ENCODE measurements at places on chromosomes 7 and 10.

GRCh38 chr7:73715648-73716317 is 3.7 kb downstream of the STX1A start:
- peak; percentile 54 for ATAC-seq

DNA sequence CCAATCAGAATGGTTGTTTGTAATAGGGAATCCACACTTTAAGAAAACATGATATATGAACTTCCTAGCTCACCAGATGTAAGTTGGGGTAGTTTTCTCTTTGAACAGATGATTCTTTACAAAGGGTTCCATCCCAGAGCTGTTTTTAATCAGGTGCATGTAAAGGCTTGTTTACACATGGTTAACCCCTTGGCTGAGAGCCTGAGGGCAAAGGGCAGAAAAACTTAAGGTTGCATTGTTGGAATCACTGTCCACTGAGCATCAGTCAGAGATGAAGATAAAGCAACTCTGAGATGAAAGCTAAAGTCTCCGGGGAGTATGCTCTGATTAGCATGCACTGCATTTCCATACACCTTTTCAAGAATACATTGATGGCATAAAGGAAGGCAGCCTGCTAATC is 518.2 kb downstream of the SORCS3 start:
- no peak for ATAC-seq

DNA sequence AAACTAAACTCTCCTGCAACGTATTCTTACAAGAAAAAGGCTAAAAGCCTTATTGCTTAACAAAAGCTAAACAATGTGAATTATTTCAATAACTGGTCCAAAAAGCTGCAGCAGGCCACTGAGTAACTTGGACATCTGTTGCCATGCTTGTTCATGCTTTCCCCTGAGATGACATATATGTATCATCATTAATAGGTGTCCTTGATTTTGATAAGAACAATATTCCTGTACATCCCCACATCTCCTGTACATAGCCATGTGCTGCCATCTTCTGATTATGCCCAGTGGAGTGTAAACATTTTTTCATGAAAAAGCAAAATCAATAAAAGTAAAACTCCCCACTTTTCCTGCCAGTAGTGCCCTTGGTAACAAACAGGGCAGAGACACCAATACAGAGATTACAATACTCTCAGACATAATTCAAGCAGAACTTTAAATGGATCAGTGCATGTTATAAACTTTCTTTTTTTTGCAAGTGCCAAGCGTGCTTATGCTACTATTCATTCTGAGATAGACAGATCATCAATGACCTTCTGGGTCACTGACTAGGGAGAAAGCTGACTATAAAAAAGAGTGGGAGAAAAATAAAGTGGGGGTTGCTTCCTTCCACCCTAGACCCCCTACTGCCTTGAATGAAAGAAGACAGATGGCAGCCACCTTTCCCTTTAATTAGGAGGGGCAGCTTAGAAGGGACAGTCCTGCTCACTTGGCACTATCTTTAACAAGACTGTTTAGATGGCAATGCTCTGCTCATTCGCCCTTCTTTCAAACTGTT is 205.5 kb upstream of the KLF14 start:
- no peak for ATAC-seq

- ATAC-seq, result no peak
These were observed 112.3 kb upstream of the PHYHIPL start for GRCh38 chr10:59064080-59064692.

GRCh38 chr10:87054373-87055295 is 34.5 kb downstream of the FAM25A start:
- ATAC-seq, result peak; percentile 62

- ATAC-seq, result peak; percentile 62
These were observed 40.7 kb downstream of the ATE1 start for GRCh38 chr10:121886997-121887622.

DNA sequence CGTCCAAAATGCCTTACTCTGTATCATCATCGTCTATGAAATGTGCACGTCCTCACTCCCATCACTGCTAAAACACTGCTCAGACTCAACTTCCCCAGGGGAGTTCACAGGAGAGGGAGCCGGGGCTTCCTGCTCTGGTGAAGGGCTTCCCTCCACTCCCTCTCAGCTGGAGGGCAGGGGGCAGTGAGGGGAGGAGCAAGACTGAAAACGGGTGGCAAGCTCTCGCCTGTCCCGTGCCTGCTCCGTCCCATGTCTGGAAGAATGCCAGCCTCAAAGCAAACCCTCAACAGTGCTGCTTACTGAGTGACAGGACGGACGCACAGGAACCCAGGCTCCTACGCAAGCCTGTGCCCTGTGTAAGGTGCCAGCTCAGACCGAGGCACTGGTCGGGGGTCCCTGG is 25.1 kb downstream of the PRKAG2 start:
- peak; percentile 31 for ATAC-seq

GRCh38 chr7:2242541-2243429 is 759 bp downstream of the NUDT1 start:
- no peak for ATAC-seq

DNA sequence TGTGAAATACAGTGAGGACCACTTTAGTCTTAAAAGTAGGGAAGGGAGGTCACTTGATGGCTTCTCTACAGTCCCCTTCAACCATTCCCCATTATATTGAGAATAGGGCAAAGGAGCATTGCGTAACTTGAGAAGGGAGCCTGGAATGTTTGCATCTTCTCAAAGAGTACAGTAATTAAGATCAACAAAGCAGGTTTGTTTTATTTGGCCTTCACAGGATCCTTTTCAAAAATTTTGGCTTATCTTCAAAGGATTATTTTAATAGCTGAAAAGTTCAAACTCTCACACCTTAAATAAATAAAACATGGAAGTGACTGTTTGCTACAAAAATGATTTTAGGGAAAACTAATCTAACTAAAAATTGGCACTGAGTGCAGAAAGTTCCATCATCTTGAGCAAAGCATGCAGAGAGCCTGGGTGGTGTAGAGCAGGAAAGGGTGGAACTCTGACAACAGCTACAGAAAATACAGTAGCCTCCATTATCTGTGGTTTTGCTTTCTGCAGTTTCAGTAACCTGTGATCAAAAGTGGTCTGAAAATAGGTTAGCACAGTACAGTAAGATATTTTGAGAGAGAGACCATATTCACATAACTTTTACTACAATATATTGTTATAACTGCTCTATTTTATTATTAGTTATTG is 214.0 kb downstream of the MDFIC start:
- no peak for ATAC-seq

GRCh38 chr7:130387628-130388403 is 7.5 kb downstream of the CPA1 start:
- ATAC-seq, result peak; percentile 61

All from gastroesophageal sphincter (tissue), 4 donors.